ENCODE measurements at places on chromosomes 13 and 19.

DNA sequence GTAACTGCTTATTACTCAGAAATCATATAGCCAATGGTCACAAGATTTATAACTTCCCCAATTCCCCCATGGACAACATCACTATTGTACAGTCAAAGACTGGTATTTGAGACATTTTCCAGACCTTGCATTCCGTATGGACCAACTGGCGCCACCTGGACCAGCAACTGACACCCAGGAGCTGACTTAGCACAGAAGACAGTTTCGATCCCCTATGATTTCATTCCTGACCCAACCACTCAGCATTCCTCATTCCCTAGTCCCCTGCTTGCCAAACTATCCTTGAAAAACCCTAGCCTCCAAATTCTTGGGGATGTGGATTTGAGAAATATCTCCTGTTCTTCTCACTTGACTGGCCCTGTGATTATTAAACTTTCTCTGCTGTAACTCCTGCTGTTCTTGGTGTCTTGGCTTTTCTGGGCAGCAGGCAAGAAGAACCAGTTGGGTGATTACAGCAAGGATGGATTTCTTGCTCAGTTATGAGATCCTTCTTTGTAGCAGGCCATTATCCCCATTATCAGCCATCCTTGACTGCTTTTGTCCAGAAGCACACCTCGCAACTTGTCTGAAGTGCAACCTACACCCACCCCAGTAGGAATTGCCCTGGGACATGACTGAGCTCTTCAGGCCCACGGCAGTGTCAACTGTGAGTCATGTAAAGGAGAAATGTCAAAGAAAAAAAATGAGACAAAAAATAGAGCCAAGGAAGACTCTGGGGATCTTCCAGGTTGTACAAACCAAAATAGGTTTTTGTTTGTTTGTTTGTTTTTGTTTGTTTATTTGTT, 13.7 kb upstream of the MAP3K10 start:
- no peak for DNase-seq

GRCh38 chr19:40452016-40452415, 7.9 kb upstream of the SERTAD3 start:
- DNase-seq = no peak

GRCh38 chr13:94641409-94641941, 39.8 kb downstream of the GPR180 start:
- peak; percentile 53 for DNase-seq

GRCh38 chr19:50050406-50051227, 24.8 kb downstream of the ZNF473 start:
- DNase-seq = no peak

DNA sequence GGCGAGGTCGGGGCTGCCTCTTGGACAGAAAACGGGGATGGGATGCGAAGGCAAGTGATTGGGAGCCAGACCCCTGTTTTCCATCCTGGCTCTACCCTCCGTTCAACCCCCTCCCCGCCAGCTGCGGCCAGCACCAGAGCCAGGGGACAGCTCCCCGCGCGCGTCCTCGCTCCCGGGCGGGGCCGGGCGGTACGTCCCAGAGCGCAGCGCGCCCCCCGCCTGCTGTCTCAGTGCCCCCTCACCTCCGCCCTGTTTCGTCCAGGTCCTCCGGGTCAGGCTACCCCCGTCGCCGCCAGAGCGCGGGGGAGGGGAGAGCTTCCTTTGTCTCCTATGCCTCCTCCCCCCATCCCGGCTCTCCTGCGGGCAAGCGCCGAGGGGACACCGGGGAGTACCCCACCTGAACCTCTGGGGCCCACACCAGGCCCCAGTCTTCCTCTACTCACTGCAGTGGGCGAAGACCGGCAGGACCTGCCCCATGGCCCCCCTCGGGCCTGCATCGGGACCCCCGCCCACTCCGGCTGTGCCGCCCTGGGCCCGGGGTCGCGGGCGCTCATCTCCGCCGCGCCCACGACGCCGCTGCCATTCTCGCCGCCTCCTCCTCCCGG, 396 bp downstream of the RTN2 start:
- DNase-seq = no peak
